Stimulated activated CD4-positive, alpha-beta T cell treated with anti-CD3 and anti-CD28 coated beads, Interleukin-15, amount 100 ng/mL, for 1 hour (primary cell): ENCODE measurements at places on chromosomes 12 and 14.

- no peak for DNase-seq
These were observed 4.0 kb upstream of the PPP4R4 start for GRCh38 chr14:94170136-94170535.

DNA sequence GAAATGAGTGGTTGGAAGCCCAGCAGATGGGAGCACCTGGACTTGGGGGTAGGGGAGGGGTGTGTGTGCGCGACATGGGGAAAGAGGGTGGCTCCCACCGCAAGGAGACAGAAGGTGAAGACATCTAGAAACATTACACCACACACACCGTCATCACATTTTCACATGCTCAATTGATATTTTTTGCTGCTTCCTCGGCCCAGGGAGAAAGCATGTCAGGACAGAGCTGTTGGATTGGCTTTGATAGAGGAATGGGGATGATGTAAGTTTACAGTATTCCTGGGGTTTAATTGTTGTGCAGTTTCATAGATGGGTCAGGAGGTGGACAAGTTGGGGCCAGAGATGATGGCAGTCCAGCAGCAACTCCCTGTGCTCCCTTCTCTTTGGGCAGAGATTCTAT is 9.2 kb downstream of the GABARAPL1 start:
- DNase-seq: no peak

DNA sequence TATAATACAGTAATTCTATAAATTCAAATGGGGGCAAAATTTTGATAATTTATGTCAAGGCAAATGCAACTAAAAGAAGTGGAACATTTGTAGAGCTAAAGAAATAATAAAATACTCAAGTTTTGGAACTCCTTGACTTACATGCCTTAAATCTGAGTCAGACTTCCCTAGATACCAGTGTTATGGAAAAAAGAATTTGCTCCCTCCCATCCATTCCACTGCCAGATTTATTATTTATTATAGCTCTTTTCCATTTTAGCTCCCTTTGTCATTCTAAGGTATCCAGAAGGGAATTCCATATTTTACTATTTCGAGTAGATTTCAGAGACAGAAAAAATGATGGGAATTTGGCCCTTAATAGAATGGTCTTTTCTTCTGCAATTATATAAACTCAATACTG is 44.0 kb downstream of the RHOJ start:
- DNase-seq: no peak

GRCh38 chr12:68866950-68867349 is 59.0 kb downstream of the MDM2 start:
- no peak for DNase-seq

DNA sequence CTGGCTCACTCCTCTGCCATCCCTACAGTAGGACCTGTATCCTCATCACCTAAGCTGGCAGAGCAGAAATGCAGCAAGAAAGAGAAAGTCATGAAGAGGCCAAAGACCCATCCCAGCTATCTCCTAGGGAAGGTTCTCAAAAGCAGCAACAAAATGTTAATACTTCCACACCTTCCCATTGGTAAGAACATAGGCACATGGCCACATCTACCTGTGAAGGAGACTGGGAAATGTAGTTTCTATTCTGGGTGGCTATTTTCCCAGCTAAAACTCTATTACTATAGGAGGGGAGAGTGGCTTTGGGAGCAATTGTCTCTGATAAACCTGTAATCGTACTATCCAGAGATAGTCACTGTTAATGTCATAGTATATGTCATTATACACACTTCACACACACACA is 13.7 kb upstream of the EIF2B2 start:
- DNase-seq: no peak
